Endothelial cell (in vitro differentiated cells): ENCODE measurements at places on chromosomes 5 and 9.

GRCh38 chr5:177529247-177530203 is 12.8 kb upstream of the DDX41 start:
- no peak for DNase-seq

GRCh38 chr5:81827500-81827899 is 76.6 kb upstream of the SSBP2 start:
- no peak for DNase-seq

DNA sequence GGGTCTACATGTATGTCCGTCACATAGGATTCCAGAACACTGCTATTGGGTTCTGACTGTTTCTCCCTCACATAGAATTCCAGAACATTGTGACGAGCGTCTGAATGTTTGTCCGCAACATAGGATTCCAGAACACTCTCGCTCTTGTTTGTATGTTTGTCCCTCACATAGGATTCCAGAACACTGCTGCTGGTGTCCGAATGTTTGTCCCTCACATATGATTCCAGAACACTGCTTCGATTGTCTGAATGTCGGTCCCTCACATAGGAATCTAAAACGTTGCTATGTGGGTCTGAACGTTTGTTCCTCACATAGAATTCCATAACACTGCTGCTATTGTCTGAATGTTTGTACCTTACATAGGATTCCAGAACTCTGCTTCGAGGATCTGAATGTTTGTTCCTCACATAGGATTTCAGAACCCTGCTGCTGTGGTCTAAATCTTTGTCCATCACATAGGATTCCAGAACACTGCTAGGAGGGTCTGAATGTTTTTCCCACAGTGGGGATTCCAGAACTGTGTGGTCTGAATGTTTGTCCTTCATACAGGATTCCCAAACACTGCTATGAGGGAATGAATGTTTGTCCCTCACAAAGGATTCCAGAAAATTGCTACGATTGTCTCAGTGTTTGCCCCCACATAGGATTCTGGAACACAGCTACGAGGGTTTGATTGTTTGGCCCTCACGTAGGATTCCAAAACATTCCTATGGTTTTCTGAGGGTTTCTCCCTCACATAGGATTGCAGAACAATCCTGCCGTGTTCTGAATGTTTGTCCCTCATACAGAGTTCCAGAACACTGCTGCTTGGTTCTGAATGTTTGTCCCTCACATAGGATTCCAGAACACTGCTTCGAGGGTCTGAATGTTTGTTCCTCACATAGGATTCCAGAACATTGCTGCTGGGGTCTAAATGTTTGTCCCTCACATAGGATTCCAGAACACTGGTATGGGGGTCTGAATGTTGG is 220.5 kb downstream of the FOXD4L6 start:
- no peak for DNase-seq

GRCh38 chr9:99016681-99017387 is 73.1 kb downstream of the COL15A1 start:
- no peak for DNase-seq

GRCh38 chr9:98921732-98922131 is 22.0 kb upstream of the COL15A1 start:
- no peak for DNase-seq

DNA sequence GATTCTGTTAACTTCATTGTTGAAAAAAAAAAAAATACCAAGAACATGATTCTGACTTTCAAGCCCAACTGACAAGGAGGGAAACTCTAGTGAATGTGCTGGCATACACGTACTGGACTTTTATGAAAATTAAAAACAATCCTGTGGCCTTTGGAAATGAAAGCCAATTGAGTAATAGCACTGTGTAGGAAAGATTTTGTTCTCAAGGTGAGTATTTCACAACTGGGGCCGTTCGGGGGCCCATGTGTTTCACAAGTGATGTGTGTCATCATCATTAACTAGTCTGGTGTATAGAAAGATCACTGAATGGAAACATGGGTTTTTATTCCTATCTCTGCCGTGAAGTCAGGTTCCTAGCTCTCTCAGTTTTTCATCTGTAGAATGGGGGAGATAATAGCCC is 605.0 kb upstream of the CLINT1 start:
- DNase-seq = no peak

- DNase-seq = no peak
Measured at GRCh38 chr5:98308231-98308630, 465.2 kb upstream of the RGMB start.

GRCh38 chr5:137272831-137273230 is 226.3 kb downstream of the SPOCK1 start:
- no peak for DNase-seq

DNA sequence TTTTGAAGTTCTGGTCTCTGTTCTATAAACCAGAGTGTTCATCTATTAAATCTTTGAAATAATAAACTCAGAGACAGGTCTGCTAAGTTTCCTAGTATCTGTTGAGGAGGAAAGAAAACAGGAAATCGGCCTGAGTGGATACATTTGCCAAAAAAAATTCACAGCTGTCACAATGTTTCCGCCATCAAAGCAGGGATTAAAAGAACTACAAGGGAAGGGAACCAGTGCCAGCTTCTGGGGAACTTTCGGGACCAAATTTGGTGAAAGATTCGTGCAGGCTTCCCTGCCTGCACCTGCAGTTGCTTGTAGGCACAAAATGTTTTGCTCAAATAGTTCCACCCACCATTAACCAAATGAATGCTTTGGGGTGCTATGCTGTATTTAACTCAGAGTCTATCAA is 267.5 kb downstream of the MSX2 start:
- DNase-seq = no peak

- DNase-seq = no peak
Measured at GRCh38 chr9:6632516-6633183, 12.9 kb downstream of the GLDC start.

- no peak for DNase-seq
Measured at GRCh38 chr5:178323541-178323865, 90.9 kb upstream of the PHYKPL start.

- no peak for DNase-seq
Measured at GRCh38 chr5:145483212-145483611, 351.9 kb downstream of the PRELID2 start.

GRCh38 chr5:142683881-142684505 is 1.9 kb downstream of the FGF1 start:
- no peak for DNase-seq

DNA sequence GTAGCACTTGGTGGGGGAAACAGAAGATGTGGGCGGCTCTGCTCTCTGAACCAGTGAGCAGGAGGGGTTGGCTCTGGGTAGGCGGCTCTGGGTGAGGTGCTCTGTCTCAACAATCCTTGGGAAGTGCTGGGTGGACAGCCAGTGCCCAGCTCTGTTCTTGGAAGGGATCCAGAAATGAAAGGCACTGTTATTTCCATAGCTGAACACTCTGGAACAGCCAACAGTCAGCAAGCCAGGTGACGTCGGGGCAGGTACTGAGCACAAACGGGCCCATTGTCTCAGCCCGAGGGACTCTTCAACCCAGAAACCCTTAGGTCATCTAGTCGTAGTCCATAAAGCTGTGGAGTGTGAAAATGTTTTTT is 36.3 kb downstream of the OLFM1 start:
- DNase-seq = no peak

DNA sequence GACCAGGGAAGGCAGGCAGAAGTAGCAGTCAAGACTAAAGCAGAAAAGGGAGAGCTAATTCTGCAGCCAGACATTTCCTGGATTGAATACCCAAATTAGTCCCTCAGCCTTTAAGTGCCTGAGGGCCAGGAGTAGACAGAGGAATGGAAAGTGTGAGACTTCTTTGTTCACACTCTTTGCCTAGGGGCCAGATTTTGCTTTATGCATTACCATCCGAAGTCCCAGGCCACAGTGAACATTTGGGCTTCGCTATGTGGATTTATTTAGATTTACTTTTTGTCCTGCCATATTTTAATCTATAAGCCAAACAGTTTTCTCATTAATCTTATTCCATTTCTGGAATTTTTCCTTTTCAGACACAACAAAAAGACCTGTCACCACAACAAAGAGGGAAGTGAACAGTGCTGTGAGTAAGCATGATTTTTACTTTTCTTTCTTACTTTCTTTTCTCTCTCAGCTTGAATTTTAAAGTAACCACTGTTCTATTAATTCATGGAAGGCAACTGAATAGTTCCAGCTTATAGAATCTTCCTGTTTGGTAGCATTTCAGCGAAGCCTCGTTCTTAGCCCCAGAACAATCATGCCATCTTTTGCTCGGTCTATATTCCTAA is 52.6 kb downstream of the PDCD1LG2 start:
- DNase-seq = no peak

DNA sequence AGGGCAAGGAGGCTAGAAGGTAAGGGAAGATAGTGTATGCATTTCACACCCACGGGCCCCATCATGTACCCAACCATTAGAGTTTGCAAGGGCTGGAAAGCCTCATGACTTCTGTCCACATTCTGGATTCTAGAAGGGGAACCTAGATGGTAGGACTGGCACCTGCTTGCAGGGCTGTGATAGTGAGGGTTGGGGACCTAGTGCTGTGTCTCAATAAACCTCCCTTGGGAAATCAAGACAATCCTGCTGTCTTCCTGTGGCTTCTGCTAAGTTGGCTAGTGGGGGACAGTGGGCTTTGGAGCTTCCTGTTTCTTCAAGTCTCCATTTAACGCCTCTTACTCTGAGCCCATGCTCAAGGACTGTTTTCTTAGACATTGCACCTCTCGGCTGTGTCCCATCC is 43.6 kb upstream of the SYNPO start:
- DNase-seq = no peak

- DNase-seq = no peak
Measured at GRCh38 chr5:105782501-105782900, 1888.2 kb downstream of the EFNA5 start.

DNA sequence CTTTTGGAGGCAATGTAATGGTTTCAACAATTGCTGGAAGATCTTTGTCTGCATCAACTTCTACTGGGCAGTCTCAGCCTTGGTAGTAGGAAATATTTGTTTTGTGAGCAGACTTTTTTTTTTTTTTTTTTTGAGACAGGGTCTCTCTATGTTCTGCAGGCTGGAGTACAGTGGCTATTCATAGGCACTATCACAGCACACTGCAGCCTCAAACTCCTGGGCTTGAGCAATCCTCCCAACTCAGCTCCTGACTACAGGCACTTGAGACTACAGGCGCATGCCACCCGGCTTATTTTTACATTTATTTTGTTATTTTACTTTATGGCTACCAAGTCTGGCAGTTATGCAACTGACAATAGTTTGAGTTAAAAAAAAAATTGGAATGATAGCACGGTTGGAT is 187.3 kb downstream of the SNX18 start:
- no peak for DNase-seq

DNA sequence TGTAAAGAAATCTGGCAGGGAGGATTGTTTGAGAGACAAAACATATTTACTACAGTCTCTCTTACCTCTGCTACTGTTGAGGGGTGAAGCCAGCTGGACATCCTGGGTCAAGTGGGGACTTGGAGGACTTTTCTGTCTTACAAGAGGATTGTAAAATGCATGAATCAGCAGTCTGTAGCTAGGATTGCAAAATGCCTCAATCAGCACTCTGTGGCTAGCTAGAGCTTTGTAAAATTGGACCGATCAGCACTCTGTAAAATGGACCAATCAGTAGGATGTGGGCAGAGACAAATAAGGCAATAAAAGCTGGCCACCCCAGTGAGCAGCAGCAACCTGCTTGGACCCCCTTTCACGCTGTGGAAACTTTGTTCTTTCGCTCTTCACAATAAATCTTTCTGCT is 995.8 kb upstream of the CDH6 start:
- DNase-seq = no peak

DNA sequence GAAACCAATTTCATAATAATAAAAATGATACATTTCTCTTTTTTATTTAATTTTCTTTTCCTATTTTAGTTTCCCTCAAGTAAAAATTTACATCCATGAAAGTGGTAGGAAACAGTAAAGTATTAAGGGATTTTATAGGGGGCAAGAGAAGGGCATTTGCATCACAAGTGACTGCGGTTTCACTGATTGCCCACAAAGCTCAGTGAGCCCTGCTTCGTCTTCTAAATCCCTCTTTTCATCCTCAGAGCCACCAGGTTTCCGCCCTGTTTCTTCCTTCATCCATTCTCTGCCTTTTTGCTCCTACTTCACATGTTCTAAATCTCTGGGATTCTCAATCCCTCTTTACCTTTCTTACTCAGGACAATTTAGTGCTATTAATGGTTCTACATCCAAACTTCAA is 491.4 kb downstream of the LRRC70 start:
- no peak for DNase-seq

- no peak for DNase-seq
Measured at GRCh38 chr9:99003308-99003707, 59.6 kb downstream of the COL15A1 start.

DNA sequence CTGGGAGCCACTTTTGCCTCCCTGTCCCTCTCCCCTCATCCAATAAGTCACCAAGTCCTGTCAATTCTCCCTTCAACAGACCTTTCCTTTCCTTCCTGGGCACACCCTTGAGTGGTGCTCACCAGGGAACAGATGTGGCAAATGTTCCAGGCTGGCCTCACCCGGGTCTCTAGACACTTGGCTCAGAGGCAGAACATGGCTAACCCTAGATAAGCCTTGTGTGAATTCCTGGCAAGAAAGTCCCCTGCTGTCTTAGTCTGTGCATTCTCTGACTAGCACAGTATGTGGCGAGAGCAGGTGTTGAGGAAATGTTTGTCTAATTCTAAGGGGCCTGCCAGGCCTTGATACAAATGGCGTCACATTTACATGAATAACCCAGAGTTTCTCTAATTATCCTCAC is 41.2 kb upstream of the PTGS1 start:
- DNase-seq = no peak

GRCh38 chr5:154916874-154917273 is 21.1 kb downstream of the GEMIN5 start:
- DNase-seq = no peak

DNA sequence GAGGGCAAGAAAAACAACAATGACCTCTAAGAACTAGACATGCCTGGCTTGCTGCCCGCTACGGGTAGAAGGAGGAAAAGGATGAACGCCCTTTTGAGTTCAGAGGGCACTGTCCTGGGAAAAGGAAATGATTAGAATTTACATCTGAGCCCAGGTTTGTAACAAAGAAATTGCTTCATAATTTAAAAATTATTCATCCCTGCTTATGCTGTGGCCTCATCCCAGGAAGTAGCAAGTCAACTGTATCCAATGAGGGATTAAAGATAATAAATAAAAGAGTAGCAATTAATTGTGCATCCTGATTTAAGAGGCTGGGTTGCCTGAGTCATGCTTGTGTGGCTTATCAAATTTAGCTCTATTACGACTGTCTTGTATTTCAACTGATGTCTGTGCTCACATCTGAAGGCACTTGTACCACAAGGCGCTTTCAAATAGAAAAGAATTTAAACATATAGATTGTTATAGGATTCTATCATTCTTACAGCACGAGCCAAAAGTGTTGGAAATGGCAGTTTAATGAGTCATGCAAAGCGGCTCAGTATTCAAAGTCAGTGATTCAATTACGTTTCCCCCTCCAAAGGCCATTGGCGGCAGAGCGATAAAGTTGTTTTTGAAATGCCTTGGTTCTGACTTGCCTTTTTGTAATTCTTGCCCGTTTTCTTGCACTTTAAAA is 40.0 kb upstream of the DMRT1 start:
- no peak for DNase-seq

GRCh38 chr5:159514229-159514810 is 184.0 kb upstream of the IL12B start:
- no peak for DNase-seq

DNA sequence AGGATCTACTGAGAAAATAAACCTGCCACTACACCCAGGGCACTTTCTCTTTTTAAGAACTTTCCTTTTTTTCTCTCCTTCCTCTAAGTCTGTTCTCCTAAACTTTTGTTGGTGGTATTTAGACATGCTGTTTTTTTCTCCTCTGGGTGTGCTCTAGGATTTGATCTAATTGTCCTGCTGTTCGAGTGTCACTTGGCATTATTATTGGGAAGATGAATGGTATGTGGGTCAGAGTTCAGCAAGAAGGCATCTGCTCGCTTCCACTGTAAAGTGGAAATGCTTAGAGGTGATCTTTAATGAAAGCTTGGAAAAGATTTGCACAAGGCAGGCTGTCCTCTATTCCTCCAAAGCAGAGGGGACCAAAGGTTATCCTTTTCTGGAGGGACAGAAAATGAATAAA is 1.3 kb upstream of the PLPPR1 start:
- no peak for DNase-seq
